ENCODE measurements at places on chromosomes 11 and 22.

DNA sequence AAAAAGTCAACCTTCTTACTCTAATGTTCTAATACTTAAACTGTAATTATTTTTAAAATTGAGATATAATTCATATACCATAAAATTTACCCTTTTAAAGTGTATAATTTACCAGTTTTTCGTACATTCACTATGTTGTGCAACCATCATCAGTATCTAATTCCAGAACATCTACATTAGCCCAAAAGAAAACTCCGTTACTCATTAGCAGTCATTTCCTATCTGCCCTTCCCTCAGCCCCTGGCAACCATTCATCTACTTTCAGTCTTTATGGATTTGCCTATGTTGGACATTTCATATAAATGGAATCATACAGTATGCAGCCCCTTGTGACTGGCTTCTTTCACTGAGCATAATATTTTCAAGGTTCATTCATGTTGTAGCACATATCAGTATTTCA lies 22.2 kb downstream of the SGSM3 start:
- DNase-seq = no peak

DNA sequence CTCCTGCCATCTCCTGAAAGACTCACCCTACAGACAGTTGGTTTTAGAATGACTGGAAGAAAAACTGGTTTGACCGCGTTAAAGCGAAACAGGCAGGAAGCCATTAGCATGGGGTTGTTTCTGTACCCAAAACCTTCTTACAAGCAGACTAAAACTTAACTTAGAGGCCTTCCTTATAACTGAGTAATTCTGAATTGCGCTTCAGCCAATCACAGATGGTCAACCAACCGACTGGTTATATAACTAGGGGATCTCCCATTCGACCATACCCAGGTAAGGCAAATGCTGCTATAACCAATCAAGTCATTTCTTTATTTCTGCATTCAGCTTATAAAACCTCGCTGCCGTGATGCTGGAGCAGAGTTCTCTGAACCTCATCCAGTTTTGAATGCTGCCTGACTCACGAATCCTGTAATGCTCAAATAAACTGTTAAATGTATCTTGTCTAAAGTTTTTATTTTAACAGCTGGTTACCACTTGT lies 87.8 kb upstream of the DRD2 start:
- DNase-seq = no peak

- DNase-seq = no peak
These were observed 3.9 kb upstream of the EMID1 start for GRCh38 chr22:29201782-29202181.

DNA sequence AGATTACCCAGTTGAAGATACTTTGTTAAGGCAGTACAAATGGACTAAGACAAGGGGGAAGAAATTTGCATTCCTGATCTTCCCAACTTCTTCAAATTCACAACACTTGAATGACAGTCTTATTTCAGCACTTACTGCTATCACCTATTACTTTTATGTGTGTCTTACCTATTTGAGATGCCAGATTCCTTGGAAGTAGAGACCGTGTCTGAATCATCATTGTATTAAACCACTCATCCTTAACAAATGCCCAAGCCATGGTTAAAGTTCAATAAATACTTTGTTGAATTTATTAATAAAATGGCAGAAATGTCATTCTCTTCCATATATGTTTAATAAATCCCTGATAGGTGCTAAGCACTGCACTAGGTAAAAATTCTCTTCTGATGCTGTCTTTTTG lies 18.3 kb downstream of the SC5D start:
- no peak for DNase-seq

GRCh38 chr11:83922953-83923352 lies 636.8 kb upstream of the CCDC90B start:
- no peak for DNase-seq

- no peak for DNase-seq
These were observed 294.6 kb upstream of the CTSC start for GRCh38 chr11:88632163-88632562.

DNA sequence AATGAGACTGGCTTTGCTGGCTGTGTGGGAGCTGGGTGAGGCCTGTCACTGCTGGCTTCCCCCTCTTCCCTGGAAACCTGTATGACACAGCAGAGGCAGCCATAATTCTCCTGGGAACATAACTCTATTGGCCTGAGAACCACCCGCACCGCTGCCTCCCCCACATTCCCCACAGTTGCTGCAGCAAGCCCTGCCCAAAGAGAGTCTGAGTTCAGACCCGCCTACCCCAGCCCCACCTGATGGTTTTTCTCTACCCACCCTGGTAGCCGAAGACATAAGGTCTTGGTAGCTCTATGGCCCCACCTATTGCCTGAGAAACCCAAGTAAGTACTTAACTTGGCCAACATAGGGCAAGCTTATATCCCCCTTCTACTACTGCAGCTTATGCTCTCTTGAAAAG lies 174.8 kb downstream of the C11orf91 start:
- no peak for DNase-seq

DNA sequence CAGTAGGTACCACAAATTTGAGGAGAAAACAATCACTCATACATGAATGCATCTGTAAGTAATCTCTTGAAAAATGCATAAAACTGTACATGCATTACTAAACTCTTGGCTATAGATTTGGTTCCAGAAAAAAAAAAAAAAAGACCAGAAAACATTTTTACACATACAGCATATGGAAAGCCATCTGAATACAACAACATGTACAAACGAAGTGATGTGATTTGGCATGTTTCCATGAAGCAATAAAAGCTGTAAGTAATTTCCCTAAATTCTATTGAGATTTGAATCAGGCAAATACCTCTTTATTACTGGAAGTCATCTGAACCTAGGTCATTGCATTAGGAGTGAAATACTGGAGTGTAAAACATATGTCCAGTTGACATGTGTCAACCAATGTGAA lies 31.9 kb upstream of the ZC3H12C start:
- no peak for DNase-seq

- no peak for DNase-seq
These were observed 47.1 kb upstream of the WNT11 start for GRCh38 chr11:76253416-76253815.

GRCh38 chr11:121654259-121654842 lies 201.6 kb upstream of the SORL1-AS1 start:
- DNase-seq = no peak

GRCh38 chr11:11027288-11027687 lies 169.4 kb upstream of the ZBED5 start:
- DNase-seq = no peak

DNA sequence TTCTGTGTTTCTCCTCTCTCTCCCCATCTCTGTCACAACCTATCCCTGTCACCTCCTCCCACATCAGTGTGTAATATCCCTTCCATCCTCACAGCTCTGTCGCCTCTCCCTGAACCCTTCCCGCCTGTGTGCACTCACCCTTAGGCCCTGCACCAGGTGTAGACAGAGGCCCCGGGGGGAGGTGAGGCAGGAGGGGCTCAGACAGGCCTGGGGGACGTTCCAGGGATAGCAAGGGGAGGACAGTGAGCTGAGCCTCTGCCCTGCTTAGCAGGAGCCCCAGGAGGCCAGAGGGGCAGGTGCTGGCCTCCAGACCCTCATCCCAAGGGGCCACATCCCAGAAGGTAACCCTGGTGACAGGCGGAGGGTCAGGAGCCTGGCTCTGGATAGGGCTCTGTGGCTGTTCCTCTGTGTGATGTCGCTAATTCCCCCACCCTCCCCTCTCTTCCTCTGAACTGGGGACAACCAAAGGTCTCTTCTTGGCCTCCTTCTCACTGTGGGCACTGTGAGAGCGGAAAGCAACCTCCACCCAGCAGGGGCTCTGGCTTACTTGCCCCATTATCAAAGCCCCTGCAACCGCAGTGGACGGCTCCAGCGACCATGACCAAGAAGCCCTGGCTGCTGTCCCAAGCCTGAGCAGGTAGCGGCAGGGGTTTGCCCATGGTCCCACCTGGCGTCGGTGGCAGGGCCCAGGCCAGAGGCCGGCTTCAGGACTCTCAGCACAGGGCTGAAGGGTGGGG lies 35.7 kb downstream of the KCNJ4 start:
- DNase-seq = no peak

DNA sequence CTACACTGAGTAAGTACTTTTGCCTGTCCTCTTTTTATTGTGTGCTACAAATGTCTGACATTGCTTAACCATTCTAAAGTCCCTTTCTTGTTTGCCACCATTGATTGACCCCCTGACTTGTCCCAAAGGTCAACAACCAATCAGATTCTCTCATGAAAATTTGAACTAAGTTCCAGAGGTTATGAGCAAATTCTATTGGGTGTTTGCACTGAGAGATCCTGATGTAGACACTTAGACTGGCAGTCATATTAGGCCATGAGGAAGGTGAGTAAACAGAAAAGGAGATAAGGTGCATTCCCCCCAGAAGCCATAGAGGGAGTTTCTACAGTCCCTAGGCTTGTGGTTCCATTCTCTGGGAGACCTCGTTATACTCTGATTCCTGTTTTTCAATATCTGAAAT lies 101.3 kb upstream of the E2F8 start:
- DNase-seq = no peak

- peak; percentile 8 for DNase-seq
These were observed 960 bp upstream of the CADM1 start for GRCh38 chr11:115505175-115505574.

DNA sequence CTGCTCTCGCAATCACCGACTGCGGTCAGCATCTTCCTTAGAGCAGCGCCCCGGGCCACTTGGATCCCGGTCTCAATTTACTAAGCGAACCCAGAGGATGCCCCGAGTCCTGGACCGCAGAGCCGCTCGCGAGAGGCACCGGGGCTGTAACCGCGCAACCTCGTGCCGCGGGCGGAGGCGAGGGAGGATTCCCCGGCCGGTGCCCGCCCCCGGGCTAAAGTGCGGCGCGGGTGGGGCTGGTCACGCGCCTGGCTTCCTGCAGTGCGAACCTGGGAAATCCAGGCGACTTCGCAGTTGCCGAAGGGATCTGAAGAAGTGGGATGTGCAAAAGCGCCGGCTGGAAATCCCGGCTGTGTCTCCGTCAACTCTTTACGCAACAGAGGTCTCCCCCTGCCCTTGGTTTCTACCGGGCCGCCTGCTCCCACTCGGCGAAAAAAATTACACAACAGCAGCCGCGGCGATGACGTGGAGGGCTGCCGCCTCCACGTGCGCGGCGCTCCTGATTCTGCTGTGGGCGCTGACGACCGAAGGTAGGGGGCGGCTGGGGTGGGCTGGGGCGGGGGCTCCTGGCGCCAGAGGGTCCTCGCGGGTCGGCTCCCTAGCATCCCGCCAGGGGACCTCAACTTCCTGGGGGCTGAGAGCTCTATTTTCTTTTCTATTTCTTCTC lies at the start of gene NCR3LG1:
Gene NCR3LG1 (plus strand): TSS at position 291 of the 667 bp plus-strand sequence. CDS start 170 bp downstream, at position 461.
- peak; percentile 28 for DNase-seq

- no peak for DNase-seq
These were observed 3.8 kb downstream of the CYB5R3 start for GRCh38 chr22:42645341-42645937.

DNA sequence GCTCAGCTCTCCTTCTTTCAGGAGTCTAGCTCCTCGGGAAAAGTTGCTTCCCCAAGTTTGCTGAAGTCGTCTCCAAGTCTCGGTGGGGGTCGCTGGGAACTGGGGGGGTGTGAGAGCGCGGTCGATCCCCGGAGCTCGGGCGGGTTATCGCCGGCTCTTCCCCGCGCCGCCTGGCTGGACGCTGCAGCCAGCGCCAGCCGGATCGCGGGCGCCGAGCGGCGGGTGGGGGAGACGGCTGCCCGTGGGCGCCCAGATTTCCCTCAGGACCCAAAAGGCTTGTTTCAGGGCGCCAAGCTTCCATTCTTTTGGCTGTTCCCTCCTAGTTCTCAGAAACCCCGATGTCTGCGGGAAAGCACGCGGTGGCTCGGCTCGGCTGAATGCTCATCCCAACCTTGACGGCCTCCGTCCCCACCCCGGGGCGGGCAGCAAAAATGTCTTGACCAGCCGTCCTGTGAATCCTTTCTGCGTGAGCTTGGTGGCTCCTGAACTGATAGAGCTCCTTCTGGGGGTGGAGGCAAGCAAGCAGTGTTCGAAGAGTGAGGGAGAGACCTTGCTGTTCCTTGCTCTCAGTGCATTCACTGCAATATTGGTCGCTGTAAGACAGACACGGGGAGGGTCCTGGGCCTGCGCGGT lies 1.7 kb downstream of the ZBTB16 start:
- DNase-seq = peak; percentile 18

- DNase-seq = no peak
These were observed 24.8 kb upstream of the POU2AF2 start for GRCh38 chr11:111220721-111221120.

DNA sequence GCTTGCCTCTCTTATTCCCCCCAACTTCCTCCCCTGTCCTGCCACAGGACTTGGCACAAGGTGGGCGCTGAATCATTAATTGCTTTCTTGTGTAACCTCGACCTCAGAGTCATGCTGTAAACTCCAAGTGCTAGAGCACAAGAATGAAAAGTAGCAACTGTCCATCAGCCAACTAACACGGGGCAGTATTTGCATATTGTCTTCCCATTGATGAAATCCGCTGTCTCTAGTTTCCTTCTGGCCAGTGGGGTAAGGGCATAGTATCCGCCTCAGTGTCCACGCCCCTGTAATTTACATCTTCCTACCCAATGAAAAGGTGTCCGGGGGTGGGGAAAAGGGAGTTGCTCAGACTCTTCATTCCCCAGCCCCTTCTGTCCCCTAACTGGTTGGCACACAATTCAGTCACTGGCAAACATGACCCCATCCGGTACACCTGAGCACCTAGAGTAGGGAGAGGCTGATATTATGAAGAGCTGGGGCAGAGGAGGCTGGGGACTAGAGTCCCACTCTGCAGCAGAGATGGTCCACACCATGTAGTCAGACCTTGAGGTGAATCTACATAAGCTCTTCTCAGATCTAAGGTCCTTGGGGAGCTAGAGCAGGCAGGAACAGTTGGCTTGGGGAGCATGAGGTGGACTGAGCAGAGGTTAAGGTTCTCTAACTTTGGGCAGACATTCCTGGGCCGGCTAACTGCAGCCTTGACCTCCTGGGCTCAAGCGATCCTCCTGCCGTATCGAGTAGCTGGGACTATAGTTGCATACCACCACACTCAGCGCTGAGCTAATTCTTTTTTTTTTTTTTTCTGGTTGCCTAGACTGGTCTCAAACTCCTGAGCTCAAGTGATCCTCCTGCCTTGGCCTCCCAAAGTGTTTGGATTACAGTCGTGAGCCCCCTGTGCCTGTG lies 6.8 kb upstream of the GGA1 start:
- no peak for DNase-seq

- no peak for DNase-seq
These were observed 927.9 kb downstream of the OPCML start for GRCh38 chr11:132604431-132604830.

DNA sequence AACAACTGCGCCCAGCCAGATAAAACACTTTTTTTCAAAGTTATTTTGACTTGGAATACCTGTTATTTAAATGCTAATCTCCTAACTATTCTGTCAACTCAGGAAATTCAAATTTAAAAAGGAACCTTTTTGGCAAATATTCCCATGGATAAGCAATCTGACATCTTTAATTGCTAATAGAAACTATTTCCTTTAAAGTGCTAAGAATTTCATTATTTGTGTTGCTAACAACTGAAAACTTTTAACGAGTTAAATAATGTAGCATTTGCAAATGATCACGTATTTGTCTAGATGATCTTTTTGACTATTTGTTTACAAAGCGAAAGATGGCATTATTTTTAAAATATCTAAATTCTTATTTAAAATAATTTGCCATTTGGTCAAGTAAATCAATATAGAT lies 28.8 kb downstream of the CSTF3 start:
- no peak for DNase-seq
